Activated CD4-positive, CD25-positive, alpha-beta regulatory T cell treated with anti-CD3 and anti-CD28 coated beads, Interleukin-2, amount 50 U/mL, for 16 hours (primary cell): ENCODE measurements at places on chromosomes 5 and 9.

- no peak for DNase-seq
These were observed 19.5 kb downstream of the IGIP start for GRCh38 chr5:140145256-140145655.

DNA sequence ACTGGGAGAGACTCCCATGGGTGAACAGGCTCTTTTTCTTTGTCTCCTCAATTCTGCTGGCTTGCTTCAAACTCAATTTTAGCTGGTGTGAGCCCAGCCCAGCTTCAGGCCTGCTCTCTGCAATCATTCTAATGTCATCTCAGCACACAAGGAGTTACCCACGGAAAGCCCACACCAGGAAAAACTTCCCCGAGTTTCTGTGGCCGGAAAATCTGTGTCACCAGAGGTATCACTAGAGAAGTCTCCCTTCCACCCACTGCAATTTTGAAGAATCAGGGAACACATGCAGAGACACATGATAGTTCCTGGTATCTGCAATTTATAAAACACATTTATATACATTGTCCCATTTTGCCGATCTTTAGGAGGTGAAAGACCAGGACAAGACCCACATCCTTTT is 13.5 kb upstream of the NDFIP1 start:
- peak; percentile 26 for DNase-seq

DNA sequence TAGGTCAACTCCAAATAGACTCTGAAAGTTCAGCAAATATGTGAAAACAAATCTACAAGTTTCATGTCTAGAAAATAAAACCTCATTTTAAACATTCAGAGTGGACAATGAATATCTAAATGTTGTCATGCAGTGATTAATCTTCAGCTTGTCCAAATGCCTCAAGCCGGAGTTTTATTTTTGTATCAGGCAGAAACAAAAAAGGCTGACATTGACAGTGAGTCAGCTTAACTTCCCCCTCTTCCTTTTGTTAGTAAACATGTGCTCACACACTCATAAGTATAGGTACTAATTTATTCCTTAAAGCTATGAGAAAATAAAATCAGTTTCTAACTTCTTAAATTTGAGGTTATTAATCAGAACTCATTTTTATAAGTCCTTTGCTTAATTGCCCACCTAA is 467.9 kb upstream of the DAB2 start:
- DNase-seq = no peak

DNA sequence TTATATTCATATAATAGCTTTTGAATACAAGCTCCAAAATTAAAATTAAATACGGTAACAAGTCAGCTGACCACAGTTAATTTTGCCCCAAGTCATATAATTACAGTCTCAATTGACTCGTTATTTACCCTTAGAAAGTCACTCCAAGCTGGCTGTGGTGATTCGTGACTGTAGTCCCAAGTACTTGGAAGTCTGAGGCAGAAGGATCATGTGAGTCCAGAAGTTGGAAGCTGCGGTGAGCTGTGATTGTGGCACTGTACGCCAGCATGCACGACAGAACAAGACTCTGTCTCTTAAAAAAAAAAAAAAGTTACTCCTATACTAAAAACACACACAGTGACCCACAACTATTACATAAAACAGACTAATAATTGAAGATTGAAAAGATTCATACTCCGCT is 31.6 kb upstream of the DTWD2 start:
- DNase-seq = no peak

DNA sequence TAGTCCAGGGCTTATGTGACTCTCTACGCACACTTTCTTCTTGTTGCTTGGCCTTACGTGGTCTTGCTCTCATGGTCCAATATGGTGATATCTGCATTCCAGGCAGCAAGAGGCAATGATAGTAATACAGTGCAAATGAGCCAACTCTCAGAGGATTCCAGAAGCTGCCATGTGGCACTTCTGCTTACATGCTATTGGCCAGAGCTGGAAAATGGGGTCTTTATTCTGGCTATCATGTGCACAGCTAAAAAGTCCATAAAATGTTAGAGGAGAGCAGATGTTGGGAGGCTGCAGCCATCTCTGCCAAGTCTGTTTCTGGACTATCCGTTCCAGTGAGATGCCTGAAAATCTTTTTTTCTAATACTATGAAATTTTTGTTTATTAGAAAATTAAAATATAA is 2.9 kb upstream of the SEPTIN8 start:
- no peak for DNase-seq

DNA sequence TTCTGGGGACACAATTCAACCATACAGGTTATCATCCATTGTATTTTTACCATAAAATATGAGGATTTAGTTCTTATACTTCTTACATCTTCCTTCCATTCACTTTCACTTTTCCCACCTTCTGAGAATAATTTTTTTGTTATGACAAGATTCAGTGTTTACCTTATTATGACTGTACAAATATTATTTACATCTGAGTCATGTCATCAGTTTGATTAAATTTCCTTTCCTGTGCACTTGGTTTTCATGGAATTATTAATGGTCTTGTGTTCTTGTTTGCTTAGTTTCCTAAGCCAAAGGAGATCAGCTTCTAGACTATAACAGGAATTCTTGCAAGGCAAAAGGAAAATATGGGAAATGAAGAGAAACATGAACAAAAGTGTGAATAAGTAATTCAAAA is 366.5 kb downstream of the TMEM38B start:
- DNase-seq = no peak

DNA sequence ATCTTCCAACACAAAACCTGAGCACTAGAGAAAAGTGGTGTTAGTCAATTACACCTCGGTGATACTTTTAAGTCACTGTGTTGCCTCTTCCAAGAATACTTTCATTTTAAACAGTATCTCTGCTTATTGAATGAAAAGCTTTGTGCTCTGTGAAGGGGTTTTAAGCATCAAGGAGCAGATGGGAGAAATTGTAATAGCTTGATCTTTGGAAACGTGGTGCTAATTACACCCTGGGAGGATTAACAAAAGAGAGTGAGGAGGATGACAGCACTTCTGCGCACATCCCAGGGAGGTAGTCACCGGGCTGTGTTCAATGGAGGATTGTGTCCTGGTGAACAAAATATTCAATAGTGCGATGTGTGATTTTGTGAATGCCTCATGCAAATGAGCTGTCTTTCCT is 477.4 kb upstream of the ADAMTS16 start:
- no peak for DNase-seq

GRCh38 chr9:123419721-123420591 is 64.0 kb downstream of the CRB2 start:
- DNase-seq = no peak

DNA sequence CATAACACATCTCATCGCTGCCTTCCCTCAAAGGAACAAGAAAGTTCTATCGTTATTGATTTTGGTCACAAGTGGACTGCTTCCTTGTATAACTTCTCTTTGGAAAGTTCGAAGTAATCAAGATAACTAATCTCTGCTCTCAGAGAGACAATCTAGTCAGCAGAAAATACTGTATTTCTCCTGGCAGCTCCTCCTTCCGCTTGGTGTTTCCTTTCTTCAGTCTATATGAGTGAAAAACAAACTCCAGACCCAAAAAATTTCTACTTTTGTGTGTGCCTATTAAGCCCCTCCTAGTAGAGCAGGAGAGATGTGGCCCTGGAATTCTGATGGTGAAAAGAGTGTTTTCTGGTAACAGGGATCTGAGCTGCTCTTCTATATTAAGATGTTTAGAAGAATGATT is 24.5 kb downstream of the OSTF1 start:
- DNase-seq = no peak

DNA sequence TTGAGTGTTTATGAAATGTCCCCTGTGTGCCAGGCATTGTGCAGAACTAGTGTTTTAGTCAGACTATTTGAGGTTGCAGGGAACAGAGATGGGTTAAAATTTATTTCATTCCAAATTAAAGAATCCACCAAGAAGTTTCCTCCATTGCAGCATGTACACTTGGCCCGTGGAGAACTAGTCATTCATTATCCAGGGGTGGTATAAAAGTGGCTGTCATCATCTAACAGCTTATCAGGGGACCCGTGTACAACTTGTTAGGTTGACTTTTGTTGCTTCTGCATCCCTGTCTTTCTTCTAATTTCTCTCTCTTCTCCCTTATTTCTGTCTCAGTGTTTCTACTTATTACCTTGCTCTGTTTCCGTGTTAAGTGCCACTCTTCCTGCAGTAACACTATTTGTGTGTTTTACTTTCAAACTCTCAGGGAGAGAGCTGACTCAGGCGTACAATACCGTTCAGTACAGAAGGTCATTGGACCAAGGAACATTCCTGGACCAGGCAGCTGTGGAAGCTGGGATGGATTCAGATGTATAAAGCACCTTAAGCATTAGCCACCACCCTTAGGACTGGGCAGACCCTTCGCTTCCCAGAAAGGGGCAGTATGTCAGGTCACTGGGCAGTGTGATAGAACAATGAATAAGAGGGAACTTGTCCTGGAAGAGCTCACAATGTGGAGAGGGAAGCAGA is 36.1 kb downstream of the MAP3K1 start:
- no peak for DNase-seq

DNA sequence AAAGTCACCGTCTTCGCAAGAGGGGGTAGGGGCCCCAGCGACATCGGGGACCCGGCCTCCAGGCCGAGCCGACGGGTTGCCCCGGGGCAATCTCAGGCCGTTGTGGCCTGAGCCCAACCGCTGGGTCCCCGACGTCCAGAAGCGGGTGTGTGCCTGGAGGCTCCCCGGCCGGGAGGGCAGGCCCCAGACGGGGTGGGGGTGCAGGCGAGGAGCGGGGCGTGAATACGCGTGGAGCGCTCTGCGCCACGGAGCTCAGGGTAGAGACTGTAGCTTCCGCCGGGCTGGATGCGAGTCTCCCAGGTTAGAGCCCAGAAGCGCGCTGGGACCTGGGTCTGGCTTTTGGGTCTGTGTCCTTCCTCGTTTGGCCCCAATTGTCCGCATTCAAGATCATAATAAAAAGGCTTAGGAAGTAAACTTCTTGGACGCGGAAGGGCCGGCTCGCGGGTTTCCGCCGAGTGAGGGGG is 3.5 kb downstream of the BARX1 start:
- no peak for DNase-seq

DNA sequence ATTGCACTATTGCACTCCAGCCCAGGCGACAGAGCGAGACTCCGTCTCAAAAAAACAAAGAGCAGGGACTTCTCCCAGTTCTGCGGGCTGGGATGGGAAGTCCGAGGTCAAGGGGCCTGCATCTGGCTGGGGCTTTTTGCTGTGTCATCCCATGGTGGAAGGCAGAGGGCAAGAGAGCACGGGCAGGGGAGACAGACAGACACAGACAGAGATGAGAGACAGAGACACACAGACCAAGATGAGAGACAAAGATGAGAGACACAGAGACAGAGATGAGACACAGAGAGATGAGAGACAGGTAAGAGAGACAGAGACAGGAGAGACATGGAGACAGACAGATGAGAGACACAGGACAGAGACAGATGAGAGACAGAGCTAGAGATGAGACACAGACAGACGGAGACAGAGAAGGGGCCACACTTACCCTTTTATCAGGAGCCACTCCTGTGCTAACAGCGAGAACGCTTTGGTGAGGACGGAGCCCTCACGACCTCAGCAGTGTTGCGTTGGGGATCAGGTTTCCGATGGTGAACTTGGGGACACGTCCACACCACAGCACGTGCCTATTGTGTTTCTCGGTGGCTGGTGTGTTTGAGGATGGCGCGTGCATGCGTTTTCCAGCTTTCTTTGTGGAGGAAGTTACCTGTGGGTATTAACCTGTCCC is 8.9 kb upstream of the TOR4A start:
- no peak for DNase-seq

DNA sequence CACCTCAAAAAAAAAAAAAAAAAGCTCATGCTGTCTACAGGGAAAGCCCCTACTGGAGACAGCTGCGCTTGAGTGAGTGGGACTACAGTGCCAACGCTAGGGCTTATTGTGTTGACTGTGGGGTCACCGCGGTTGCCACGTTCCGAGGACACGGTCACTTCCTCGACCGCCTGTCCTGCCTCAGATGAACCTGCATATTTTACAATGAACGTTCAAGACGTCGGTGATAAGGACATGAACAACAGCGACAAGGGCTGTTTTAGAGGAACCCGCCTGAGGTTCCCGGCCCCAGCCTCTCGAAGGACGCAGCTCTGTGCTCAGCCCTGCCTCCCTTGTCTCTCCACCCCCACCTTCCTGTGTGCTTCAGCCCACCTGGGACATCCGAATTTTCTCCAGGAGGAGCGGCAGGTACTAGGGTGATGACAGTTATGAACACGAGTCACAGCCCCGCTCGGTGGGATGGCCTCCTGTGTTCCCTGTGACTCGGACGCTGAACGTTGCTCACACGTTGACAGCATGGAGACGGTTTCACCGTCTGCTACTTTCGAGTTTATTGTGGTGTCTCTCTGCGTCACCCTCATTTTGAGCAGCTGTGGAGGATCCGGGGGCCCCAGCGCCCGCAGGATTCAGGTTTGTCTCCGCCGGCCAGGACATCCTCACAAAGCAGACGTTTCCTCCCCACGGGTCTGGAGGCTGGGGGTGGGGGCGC is 11.3 kb upstream of the DIPK1B start:
- DNase-seq = no peak

DNA sequence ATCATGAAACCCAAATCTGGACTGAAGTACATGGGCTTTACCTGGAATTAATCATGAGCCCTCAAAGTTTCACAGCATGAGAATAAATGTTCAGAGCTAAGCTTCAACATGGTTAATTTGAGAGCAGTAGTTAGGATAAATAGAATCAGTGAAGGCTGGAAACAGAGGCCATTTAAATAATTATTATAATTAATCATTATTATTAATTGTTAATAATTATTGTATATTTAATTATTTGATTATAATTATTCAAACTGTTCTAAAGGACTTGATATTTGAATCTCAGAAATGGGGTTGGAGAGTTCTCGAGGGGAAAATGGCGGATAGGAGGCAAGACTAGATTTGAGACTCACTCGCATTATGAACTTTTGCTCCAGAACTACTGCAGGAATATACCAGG is 119.6 kb upstream of the ITGA1 start:
- no peak for DNase-seq

DNA sequence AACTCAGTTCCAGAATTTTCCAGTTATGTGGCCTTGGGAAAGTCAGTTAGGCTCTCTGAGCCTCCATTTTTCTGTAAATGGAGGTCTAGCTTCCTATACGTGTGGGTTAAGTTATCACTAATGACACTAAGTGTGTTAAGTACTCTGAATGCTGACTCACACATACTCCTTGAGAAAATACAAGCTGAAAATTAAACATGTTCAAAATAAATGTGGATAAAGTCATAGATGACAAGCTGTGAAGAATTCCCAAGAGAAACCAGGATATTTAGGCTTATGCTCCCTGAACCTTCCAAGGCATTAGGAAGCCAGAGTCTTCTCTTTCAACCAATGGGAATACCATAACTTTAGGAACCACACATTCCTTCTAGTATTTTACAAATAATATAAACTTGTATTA is 58.1 kb downstream of the ABCA1 start:
- no peak for DNase-seq

- DNase-seq = no peak
These were observed 82.0 kb upstream of the TRIO start for GRCh38 chr5:14061106-14061505.

- DNase-seq = no peak
These were observed 2.7 kb downstream of the GRM6 start for GRCh38 chr5:178992291-178992895.

- no peak for DNase-seq
These were observed 22.5 kb upstream of the COMMD10 start for GRCh38 chr5:116062352-116062751.

DNA sequence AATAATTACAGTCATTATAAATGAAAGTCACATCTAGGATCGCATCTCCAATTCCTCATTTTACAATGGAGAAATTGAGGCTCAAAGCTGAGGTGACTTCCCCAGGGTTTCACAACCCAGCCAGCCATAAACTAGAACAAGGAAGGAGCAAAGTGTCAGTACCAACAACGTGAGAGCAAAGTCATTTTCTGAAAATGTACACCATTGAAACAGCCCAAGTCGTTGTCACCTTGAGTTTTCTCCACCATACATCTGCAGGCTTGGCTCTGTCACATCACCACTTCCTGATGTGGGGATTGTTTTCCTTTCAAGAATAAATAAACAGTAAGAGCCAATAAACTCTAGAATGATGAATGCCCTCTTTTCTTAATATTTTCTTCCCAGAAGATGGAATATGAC is 184.5 kb upstream of the PTGER4 start:
- no peak for DNase-seq
